BJ (cell line): ENCODE measurements at places on chromosomes 7 and 10.

DNA sequence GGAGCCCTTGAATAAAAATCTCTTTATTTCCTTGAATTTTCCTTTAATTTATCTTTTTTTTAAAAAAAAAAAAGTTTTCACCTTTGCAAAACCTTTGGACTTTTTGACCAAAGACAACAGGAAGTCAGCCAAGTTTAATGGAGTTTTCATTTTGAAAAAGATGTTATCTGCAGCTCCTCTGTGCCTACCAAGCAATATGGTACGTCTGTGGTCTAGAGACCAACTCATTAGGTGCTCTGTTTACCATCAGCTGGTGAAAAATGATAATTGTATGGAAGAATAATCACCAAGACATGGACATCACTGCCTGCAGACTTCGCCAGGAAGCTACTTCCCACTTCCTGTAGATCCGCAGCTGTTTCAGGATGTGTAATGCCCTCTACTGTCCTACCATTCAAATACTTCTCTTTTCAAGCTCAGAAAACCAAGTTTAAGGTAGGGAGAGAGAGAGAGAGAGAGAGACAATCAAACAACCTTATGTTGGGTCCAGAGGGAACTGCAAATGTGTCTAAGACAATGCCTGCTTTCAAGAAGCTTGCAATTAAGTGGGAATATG lies 18.7 kb downstream of the PLXNA4 start:
- no peak for DNase-seq

DNA sequence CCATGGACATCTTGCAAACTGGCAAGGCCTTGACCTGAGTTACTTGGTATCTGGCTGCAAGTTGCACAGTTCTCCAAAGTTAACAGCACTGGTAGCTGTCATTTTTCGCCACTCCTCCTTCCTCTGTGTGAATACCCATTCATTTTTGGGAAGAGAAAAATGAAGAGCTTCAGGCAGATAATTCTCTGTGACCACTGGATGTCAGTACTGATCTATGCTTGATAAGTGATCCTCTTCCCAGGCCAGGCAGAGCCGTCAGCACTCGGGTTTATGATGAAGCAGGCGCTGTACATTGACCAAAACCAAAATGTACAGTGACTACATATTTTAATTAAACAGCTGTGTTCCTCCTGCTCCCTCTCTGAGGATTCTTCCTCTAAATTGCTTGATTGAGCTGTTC lies 55.9 kb upstream of the PDZD8 start:
- no peak for DNase-seq

DNA sequence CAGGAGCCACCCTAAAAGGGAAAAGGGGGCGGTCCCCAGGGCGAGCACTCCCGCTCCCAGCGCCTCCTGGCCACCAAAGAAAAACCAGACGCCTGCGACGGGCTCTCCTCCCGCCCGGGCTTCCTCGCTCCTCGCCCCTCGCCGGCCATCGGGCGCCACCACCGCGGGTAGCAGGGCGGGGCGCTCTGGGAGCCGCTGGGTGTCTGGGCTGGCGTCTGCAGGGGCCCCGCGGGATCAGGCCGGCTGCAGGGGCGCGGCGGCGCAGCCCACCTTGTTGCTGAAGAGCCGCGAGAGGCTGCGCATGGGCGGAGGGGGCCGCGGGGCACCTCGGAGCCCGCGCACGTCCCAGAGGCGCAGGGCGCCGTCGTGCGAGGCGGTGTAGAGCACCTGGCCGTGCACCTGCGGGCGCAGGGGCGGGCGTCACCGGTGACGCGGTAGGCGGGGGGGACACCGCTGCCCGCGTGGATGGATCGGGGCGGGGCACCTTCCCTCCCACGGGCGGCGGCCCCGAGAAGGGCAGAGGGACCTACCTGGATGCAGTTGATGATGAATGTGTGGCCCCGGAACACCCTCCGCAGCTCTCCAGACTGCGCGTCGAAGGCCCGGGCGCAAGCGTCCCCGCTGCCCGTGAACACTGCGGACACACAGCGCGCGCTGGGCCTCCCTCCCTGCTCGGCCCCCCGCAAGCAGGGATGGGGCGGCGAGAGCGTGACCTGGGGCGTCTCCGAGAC lies 28.3 kb downstream of the WDR86 start:
- no peak for DNase-seq

DNA sequence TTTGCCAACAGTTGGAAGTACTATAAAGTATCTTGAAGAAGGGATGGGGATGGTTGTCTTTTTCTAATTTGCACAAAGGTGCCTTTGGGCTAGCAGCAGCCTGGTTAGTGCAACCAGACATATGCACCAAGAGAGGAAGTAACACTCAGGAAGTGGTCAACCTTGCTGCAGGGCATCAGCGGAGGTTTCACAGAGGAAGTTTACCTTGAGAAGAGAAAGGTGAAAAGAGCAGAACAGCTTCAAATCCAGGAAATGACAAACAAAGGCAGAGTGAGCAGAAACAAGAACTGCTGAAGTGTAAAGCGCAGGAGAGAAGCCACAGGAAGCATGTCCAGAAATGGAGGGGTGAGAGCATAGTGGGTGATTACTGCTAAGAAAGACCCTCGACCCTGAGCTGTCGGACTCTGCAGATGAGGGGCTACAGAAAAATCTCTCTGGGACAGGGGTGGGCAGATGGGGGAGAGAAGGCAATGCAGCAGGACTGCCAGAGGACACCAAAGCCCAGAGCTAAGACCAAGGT lies 66.9 kb downstream of the STK17A start:
- no peak for DNase-seq

- DNase-seq, result no peak
Measured at GRCh38 chr7:130160455-130160854, 44.8 kb downstream of the TMEM209 start.

GRCh38 chr7:31368620-31369019 lies 28.1 kb upstream of the NEUROD6 start:
- no peak for DNase-seq

DNA sequence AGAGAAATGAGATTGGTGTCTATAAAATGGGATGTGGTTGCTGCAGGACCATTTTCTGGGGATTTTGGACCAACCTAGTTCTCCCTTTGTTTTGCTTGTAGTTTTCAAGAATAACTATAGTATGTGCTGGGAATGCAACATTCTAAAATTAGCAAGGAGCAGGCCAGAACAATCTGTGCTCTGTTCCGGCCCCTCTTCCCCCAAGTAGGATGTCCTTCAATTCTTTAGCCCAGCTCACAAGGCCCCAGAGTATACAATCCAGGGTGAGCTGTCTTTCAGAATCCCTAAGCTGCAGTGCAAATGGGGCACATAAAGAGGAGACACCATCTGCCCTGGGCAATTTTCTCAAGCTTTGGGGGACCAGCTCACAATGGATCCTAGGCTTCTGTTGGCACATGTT lies 809.1 kb downstream of the TNS3 start:
- no peak for DNase-seq

- no peak for DNase-seq
Measured at GRCh38 chr7:139902436-139903102, 73.5 kb downstream of the TBXAS1 start.

- no peak for DNase-seq
Measured at GRCh38 chr7:22791204-22792158, 31.2 kb downstream of the TOMM7 start.

- DNase-seq, result no peak
Measured at GRCh38 chr7:10779465-10780399, 193.9 kb upstream of the PHF14 start.

DNA sequence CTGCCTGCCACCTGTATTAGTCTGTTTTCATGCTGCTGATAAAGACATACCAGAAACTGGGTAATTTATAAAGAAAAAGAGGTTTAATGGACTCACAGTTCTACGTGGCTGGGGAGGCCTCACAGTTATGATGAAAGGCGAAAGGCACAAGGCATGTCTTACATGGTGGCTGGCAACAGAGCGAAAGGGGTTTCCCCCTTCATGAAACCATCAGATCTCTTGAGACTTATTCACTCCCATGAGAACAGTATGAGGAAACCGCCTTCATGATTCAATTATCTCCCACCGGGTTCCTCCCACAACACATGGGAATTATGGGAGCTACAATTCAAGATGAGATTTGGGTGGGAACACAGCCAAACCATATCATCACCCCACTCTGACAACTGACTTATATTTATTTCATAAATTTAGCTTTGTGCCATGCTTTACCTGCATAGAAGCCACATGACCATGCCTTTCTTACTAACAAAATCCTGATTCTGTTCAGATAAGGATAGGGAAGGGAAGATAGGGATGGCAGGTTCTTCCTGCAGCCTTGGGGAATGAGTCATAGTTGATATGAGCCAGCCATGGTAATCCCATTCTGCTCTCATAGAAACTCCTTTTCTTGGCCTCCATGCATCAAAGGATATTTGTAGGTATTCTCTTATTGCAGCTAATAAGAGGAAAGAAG lies 191.3 kb upstream of the AGK start:
- DNase-seq, result no peak

DNA sequence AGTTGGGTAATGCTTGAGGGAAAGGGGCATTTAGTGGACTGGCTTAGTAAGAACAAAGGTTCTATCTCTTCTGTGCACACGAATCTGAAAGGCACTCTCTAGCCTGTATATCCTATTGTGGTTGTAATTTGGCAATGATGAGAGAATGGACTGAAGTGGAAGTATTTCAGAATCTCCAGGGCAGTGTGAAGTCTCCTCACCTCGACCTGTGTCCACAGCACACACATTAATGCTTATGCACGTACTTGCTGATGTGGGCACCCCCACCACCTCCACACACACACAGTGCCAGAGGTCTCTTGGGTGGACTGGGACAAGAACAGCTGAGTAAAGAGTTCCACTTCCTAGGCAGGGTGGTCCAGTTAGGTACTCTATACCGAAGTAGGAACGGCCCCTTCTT lies 6.9 kb downstream of the SMC3 start:
- no peak for DNase-seq

DNA sequence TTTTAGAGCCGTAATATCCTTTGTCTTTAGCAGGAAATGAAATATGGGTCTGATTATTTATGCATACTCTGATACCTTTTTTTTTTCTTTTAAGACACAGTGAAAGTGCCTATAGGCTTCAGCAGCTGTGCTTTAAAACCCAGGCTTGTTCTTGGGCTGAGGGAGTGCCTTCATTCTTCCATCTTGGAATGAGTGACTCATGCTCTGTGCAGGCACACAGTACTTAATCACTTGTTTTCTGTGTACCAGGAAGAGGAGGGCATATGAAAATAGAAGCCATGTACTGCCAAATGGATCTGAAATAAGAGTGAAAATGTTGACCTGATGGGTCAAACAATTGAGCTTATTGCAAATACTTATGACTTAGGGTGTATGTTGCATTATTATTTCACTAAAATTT lies 12.0 kb downstream of the INPP5F start:
- DNase-seq, result no peak

DNA sequence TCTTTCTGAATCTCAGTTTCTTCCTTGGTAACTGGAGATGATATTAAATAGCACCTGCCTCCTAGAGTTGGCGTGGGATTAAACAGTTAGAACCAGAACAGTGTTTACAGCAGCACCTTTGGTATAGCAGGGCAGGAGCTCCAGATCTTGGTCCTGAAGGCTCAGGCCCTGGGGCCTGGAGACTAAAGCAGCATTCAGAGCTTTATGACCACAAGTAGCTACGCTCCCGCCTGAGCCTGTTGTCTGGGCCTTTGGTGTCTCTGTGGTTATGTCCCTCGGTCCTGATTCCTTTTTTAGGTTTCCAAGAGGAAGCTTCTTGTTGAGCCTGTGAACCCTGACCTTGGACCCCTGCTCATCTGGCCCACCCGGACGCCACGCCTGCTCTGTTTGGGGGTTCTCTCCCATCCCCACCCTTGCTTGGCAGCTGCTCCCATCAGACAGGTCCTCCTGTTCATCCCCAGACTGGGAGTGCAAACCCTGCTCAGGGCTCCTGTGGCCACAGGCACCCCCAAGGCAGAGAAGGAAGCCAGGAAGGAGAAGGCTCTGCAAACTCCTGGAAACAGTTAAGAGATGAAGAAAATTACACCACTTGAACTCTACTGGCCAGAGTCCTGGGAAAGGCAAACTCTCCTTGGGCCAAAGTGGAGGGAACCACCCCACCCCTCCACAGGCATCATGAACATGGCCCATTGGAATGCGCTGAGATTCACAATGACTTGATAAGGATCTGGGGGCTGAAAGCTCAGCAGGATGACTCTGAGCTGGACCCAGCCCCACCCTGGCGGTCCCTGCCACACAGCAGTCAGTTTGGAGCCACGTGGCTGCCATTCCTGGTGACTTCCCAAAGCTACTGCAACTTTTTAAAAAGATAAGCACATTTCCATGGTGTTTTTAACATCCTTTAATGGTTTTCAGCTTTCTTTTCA lies 50.1 kb upstream of the TMEM72 start:
- DNase-seq, result peak; percentile 91

DNA sequence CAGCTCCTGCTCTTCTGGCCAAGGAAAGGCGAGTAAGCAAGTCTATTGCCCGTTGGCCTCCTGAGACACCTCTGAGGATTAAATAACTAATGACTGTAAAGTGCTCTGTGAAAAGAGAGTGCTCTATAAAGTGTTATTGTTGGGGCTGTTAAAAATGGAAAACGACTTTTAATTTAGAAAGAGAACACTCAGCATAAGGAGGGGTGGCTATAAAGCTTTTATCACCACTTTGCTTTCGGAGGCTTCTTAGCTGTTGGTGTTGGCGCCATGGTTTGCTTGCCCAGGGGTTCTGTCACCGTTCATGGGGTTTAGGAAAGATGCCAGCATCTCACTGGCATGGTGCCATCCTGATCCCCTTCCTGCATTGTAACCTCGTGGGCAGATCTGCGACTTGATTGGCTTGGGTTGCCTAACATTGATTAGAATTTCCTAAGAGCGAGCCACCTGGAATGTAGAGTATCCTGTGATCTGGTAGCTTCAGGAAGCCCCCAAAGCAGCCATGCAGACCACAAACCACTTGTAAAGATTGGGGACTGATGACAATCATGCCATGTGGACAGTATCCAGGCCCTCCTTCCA lies 509.9 kb downstream of the LRMDA start:
- no peak for DNase-seq

DNA sequence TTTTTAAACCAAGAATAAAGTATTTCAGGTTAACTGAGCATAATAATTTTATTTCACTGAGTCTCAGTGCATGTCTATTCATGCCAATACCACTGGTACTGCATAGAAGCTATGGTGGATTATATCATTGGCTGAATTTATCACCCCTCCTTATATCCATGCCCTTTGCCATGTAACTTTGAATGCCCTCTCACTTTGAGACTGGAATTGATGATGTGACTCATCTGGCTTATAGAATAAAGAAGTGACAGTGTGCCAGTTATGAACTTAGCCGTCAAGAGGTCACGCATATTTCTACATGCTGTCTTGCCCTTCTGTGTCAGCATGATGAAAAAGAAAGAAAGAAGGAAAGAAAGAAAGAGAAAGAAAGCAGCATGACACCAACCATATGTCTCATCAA lies 20.7 kb upstream of the ABLIM1 start:
- no peak for DNase-seq

GRCh38 chr7:130356121-130356875 lies 11.7 kb downstream of the CPA5 start:
- DNase-seq, result peak; percentile 96

DNA sequence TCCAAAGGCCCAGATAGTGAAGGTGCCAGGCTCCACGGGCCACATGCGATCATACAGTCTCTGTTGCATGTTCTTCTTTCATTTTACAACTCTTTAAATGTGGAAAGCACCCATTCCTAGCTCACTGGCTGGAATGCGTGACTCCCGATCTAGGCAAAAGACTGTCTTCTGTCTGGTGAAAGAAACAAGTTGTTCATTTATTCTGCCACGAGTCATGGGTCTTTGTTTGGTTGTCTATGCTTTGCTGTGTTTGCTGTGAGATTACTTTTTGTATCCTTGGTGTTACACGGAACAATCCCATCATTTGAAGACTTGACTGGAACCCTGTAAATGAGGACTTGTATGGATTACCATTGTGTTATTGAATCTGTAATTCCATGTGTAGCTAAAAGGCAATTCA lies 41.9 kb downstream of the NPVF start:
- DNase-seq, result no peak
